ENCODE measurements at places on chromosomes 12 and 14.

DNA sequence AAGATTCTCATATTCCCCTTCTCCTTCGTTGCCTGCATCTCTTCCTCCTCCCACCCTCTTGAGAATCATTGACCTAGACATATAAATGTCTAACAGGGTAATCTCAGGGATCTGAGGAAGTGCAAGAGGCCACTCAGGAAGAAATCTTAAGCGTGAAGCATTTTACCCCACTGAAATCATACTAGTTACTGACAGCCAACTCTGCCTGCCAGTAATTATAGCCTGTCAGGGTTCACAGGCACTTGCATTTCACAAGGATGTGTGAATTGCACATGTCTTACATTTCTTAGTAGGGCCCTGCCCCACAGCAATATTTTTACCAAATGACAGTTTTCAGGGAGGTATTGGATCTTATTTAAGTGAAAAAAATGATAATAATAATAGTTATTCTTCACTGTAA lies 127.2 kb downstream of the SLC15A5 start:
- no peak for DNase-seq

GRCh38 chr12:57568838-57569237 lies 19.0 kb downstream of the KIF5A start:
- no peak for DNase-seq

DNA sequence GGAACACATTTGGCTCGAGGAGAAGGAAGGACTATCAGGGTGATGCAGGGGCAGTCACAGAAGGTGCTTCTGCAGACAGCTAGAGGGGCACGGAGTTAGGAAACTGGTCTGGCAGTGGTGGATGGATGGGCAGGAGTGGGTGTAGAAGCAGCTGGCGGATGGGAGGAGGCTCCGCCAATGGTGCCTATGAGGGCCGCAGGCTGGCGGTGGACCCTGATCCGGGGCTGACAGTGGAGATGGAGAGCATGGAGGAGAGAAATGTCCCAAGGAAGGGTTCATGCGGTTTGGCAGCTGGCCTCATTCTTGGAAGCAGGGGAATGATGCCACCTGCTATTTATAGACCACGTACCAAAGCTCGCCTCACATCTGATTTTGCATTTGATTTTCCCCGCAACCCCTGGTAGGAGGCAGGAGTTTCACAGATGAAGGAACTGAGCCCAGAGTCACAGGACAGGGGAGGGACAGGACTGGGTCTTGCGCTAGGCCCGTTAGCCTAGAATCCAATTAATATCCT lies 237.1 kb downstream of the FOXN3 start:
- no peak for DNase-seq

GRCh38 chr14:22098435-22098834 lies 424.8 kb upstream of the OR4E1 start:
- DNase-seq, result no peak

- DNase-seq, result no peak
Measured at GRCh38 chr12:6020930-6021329, 75.9 kb upstream of the ANO2 start.

GRCh38 chr14:26935733-26936132 lies 337.9 kb upstream of the NOVA1 start:
- no peak for DNase-seq

GRCh38 chr12:75438059-75438754 lies 42.3 kb upstream of the GLIPR1 start:
- no peak for DNase-seq

- DNase-seq, result no peak
Measured at GRCh38 chr14:78705989-78706388, 535.8 kb downstream of the NRXN3 start.

DNA sequence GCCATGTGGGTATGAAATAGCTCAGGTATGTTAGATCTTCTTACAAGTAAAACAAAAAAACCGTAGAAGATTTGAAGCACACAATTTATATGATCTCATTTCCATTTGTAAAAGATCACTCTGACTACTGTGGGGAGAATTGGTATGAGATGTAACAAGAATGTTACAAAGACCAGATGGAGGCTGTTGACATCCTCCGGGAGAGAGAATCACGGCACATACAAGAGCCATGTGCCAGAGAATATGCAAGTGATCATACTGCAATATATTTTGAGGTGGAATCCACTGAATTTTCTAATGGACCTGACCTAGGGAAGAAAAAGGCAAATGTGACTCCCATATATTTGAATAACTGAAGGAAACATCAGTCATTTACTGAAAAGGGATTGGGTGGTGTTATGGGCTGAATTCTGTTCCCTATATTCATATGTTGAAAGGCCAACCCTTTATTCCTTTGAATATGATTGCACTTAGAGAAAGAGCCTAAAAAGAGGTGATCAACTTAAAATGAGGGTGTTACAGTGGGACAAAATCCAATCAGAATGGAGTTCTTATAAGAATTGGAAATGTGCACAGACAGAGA lies 29.1 kb downstream of the PRB3 start:
- DNase-seq, result no peak

DNA sequence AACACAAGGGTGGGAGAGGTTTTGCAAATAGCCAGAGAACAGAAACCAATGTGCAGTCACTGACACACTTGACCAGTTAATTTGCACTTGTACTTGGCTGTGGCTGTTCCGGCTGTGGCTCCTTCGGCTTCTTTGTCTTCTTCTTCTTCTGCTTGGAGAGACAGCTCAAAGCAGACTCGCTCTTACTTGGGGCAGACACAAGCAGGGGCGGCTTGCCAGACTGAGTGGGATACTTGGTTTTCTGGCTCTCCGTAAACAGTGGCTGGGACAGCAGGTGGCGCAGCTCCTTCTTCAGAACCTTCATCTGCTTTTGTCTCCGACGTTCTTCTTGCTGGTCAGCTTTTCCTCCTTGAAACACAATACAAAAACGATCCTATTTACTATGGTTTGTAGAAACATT lies 25.0 kb downstream of the OTUB2 start:
- no peak for DNase-seq

DNA sequence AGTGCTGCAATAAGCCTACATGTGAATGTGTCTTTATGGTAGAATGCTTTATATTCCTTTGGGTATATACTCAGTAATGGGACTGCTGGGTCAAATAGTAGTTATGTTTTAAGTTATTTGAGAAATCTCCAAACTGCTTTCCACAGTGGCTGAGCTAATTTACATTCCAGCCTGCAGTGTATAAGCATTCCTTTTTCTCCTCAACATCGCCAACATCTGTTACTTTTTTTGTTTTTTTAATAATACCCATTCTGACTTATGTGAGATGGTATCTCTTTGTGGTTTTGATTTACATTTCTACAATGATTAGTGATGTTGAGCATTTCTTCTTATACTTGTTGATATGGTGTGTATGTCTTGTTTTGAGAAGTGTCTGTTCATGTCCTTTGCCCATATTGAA lies 1186.2 kb downstream of the BCL11B start:
- no peak for DNase-seq

GRCh38 chr12:100114574-100114973 lies 28.1 kb downstream of the BLTP3B start:
- no peak for DNase-seq

DNA sequence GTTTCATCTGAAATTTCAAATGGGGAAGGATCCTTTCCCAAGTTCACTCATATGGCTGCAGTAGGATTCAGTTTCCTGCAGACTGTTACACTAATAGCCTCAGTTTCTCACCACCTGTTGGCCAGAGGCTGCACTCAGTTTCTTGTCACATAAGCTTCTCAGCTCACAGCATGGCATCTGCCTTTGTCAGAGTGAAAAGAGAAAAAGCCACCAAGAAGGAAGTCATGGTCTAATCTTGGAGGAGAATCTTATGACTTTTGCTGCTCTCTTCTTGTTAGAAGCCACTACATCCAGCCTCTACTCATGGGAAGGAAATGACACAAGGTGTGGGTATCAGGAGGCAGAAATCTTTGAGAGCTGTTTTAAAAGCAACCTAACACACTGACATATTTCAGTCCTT lies 39.4 kb upstream of the BTG1 start:
- DNase-seq, result no peak

Measured in stimulated activated CD4-positive, alpha-beta T cell treated with anti-CD3 and anti-CD28 coated beads, Interleukin-15, amount 100 ng/mL, for 1 hour (primary cell).